ENCODE measurements at places on chromosomes 5 and 9.

GRCh38 chr9:15746905-15747304 lies 194.1 kb downstream of the CCDC171 start:
- DNase-seq: no peak

DNA sequence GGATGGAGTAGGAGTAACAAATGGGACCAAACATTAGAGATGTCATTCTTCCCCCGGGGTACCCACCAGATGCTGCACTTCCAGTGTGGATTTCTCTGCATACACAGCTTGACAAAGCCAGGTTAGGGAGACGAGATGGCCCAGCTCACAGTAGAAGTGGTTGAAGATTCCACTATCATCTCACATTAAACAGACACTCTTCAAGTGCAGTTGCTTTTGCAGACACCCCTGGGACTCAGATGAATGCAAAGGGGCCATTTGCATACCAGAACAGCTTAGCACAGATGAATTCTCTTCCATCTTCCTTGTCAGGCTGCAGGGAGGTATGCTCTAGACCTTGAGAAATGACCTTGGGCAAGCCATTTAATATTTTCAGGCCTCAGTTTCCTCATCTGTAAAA lies 12.6 kb upstream of the C5orf58 start:
- no peak for DNase-seq

DNA sequence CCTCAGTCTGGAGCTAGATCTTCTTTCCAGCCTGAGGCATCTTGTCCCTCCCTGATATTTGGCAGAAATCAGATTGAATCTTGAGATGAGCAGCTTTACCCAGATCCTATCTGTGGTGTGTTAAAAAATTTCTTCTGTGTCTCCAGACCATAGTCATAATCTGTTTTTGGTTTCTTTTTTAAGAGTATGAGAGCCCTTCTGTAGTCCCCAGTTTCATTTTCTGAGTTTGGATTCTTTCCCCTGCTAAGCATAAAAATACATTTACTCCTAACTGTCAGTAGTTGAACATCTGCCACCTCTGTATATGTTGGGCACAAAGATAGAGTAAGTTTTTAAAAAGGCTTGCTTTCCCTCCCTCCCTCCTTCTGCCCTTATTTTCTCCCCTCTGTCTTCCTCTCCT lies 137.7 kb downstream of the CNTLN start:
- DNase-seq: no peak

DNA sequence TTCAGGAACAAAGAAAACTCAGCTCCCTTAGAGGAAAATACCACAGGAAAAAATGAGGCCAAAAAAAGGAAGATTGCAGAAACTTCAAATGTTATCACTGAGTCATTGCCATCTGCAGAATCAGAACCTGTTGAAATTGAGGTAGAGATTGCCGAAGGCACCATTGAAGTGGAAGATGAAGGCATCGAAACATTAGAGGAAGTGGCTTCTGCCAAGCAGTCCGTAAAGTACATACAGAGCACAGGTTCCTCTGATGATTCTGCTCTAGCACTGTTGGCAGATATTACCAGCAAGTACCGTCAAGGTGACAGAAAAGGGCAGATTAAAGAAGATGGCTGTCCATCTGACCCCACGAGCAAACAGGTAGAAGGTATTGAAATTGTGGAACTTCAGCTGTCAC lies 30.8 kb upstream of the NIM1K start:
- no peak for DNase-seq

- no peak for DNase-seq
Observed at GRCh38 chr5:33415811-33416354, 24.9 kb upstream of the TARS1 start.

DNA sequence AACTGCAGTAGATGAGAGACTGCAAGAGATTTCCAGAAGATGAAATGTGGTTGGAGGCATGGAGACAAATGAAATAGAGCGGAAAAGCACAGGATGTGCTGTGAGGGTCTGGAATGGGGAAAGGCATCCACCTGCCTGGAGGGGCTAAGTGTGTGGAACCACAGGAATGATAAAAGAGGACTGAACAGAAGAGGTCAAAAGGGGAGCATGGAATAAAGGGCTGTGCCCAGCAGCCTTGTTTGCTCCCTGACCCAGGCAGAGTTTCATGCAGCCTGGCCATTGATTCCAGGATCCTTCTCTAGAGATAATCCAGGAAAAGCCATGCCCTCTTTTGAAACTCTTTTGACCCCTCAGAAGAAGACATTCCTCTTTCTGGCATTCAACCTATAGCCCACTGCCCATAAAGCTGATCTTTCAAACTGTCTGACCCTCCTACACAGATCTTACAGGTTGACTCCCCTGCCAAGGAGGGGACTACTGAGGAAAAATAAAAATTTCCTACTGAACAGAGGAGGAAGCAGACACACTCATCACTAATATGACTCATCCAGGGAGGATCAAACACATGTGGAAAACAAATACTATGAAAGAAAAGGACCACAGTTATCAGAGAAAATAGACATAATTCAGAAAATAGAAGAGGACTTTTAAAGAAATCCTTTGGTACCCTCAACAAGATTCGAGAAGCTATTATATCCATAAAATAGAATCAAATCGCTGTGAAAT lies 273.5 kb upstream of the PCSK5 start:
- peak; percentile 18 for DNase-seq

GRCh38 chr5:112346411-112347044 lies 72.5 kb downstream of the EPB41L4A start:
- no peak for DNase-seq

DNA sequence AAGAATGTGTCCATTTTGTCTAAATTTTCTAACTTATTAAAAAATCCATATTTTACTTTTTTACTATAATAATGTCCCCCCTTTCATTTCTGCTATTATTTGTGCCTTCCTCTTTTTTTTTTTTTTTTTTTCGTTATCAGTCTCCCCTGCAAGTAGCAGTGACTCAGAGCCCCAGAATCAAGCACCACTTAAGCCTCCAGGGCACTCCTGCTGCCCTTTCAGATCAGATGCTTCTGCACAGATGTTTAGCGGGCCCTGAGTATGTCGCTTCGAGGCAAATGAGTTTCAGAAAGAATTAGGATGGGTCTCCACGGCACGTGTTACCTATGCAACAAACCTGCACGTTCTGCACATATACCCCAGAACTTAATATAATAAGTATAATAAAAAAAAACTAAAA lies 11.7 kb downstream of the MED7 start:
- DNase-seq: no peak

GRCh38 chr5:14579731-14580397 lies 1.7 kb upstream of the OTULINL start:
- DNase-seq: no peak

DNA sequence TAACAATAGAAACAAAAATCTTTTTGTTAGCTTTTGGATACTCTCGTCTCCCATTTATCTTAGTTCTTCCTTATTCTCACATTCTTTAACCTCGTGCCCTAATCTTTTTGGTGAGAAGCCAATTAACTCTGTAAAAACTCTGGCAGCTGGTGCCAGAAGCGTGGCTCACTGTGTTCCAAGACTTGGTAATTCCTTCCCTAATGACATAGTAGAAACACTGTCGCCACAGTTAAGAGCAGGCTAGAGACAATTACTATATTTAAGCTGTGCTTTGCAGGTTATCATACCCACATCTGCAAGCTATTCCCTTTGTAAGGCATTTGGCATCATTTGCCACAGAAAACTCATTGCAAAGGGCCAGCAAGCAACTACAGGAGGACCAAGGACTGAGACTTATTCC lies 160.9 kb upstream of the PIK3R1 start:
- no peak for DNase-seq

- DNase-seq: no peak
Observed at GRCh38 chr5:145921211-145921610, 15.2 kb upstream of the SH3RF2 start.

- no peak for DNase-seq
Observed at GRCh38 chr9:26266146-26266793, 588.0 kb upstream of the TUSC1 start.

- no peak for DNase-seq
Observed at GRCh38 chr9:14318361-14318760, 4.4 kb upstream of the NFIB start.

DNA sequence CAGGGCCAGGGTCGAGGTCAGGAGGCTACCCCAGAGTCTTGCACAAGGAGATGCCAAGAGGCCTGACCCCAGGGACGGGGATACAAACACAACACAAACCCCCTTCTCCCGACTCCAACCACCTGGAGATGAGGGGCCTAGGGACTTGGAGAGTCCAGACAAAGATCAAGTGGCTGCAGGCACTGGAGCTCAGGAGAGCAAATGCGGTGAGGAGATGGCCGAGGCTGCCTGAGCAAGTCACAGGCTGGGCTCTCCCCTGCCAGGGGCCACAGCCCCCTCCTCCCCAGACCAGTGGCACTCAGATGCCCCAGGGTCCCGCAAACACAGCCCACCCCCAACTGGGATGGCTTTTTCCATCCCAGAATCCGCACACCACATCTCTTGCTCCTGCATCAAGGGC lies 15.8 kb downstream of the SH3GLB2 start:
- DNase-seq: no peak

DNA sequence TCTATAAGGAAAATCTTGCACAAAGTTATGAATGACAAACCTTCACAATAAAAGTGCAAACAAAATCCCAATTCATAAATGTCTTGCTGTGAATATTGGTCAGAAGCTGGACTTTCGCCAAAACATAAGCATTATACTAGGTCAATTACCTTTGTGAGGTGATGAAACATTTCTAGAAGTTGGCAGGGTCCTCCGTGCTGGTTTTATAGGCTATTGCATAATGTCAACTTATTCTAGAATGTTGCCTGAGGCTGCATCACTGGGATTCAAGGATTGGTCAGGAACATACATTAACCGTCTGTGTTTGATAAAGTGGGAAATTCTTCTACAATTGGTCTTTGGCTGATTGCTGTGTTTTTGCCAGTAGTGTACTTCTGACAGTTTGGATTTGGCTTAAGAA lies 49.8 kb upstream of the PALM2AKAP2 start:
- DNase-seq: no peak

DNA sequence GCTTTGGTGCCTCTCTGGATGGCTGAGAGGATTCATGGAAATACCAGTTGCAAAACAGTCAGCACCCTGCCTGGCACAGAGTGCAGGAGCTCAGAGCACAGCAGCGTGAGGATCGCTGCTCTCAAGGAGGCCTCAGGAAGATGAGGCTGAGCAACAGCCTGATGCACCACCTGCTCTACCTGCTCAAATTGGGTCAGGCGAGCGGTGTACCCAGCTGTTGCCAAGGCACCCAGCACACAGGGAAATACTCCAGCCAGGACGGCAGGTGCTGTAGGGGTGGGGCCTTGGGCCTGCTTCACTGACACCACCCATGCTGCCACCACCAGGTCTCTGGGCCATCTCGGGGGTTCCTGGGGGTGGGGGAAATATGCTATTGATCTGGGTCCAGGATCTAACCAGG lies 4.3 kb downstream of the EEIG1 start:
- DNase-seq: no peak

DNA sequence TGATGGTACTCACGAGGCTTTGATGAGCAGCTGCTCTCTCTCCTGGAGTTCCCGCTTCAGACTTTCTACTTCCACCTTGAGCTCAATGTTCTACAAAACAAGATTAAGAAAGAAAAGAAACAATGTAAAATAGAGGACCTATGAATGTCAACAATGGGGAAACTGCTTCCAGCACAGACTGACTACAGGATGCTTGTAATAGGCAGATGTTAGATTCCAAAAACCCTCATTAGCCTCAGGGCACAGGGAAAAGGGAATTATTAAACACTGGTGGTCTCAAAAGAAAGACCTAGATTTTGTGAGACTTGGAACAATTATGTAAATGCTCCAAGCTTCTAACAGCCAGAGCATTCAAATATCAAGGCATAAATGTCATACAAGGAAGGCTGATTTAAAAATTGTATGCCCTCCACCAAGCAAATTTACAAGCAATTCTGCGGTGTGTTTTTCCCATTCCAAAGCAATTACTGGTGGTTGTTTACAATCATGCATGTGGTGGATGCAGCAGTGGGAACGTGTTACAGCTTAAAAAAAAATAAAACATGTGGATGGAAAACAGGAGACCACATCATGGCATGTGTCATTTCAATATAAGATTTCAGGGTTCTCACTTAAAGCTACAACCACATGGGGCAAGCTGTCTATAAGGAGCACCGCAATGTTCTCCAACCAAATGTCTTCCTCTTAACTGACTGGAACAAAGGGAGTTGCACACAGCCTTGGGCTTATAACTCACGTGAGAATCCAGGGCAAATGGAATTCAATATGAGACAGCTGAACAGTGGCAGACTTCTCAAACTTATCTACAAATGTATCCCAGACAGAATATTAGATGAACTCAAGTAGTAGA lies 34.0 kb downstream of the CDK5RAP2 start:
- DNase-seq: no peak

Measured in kidney capillary endothelial cell (primary cell).